T-helper 17 cell (primary cell): ENCODE measurements at places on chromosomes 5 and 9.

GRCh38 chr5:154444556-154445421, 1.0 kb upstream of the SAP30L start:
- DNase-seq, result peak; percentile 10

DNA sequence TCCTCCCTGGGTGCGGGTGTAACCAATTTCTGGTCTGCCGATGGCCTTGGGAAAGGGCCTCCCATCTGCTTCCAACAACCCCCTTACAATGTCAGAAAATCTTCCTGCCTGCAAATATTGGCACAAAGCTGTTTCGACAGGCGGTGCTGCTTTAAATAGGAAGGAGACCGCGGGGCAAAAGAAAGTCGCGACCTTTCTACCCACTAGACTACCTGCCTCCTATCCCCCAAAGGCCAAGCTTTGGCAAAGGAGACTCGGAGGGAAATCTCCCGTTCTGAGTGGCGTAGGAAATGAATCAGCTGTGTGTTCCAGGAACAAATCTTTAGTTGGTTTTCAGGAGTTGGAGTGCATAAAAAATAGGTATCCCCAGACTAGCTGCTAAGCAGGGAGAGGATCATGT, 36.8 kb upstream of the NFIB start:
- no peak for DNase-seq

DNA sequence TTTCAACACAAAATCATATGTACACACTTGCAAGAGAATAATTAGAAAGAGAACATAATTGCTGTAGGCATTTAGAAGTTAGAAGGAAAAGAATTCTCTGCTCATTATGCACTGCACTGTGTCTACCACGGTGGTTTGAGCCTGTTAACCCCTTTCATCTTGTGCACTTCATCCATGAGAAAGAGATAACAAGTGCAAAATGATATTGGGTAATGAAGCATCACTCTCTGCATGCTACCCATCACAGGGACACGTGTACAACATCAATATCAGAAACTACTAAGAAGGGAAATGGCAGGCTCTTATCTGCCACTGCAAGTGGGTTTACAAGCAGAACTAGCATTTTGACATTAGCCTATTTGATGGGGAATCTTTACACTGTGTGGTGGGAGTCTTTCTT, 202.6 kb downstream of the CDH12 start:
- no peak for DNase-seq

DNA sequence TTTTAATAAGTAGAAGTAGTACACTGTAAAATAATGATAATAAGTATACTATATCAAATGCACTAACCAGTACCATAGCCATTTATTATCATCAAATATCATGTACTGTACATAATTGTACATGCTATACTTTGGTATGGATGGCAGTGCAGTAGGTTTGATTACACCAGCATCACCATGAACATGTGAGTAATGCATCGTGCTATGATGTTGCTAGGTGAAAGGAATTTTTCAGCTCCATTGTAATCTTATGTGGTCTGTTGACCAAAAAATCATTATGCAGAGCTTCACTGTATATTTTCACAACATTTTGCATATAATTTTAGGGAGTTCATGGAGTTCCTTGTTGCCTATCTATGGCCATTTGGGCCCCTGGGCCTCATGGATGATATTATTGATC, 72.2 kb upstream of the HMHB1 start:
- DNase-seq, result no peak

DNA sequence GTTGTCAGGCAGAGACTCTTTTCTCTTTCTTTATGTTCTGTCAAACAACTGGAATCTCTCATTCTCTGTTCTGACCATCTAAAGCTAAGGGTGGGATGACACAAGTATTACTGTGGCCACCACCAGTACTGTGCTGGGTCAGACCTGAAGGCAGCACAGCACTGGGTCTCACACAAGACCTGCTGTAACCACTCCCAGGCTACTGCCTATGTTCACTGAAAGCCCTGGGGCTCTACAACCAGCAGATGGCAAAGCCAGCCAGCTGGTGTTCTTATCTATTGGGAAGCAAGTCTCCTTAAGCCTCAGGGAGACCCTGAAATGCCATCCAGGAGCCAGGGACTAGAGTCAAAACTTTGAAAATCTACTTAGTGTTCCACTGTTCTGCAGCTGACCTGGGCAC, 189.5 kb downstream of the SLCO4C1 start:
- no peak for DNase-seq

DNA sequence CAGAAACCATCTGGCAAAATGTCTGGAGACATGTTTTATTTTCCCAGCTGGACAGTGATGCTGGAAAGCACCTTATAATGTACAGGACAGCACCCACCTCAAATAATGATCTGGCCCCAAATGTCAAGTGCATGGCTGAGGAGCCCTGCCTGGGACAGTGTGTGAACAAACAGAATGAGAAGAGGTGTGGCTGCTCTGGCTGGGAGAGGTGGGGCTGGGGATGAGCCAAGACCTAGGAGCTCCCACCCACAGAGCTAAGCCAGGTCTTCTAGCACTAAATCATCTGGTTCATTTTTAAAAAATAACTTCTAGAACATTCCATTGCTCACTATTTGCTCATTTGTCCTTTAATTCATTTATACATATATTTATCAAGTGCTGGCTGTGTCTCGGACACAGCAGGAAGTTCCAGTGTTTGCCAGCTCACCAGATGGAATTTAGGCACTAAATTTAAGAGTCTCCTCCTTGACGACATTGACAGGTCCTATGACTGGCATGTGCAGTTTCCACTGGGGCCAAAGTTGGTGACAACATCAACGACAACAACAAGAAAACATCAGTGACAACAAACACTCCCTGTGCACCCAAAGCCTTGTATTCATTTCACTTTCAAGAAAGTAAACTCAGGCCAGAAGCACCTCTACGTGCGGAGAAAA, 59.1 kb downstream of the GTF3C4 start:
- no peak for DNase-seq

- no peak for DNase-seq
These were observed 32.1 kb upstream of the RICTOR start for GRCh38 chr5:39106322-39106721.

- no peak for DNase-seq
These were observed 54.5 kb upstream of the CTNNA1 start for GRCh38 chr5:138698713-138699112.

GRCh38 chr9:76912636-76913275, 6.8 kb upstream of the PRUNE2 start:
- DNase-seq, result no peak

- DNase-seq, result no peak
These were observed 195.4 kb downstream of the MPDZ start for GRCh38 chr9:13083963-13084528.

GRCh38 chr5:97501965-97502305, 318.9 kb upstream of the RIOK2 start:
- no peak for DNase-seq

- DNase-seq, result no peak
These were observed 179.8 kb downstream of the CNTNAP3 start for GRCh38 chr9:39108145-39108544.

- no peak for DNase-seq
These were observed 46.4 kb upstream of the SLCO6A1 start for GRCh38 chr5:102545175-102545574.

- DNase-seq, result no peak
These were observed 7.7 kb downstream of the LHFPL2 start for GRCh38 chr5:78640662-78641474.

- DNase-seq, result no peak
These were observed 1.0 kb downstream of the ELAVL2 start for GRCh38 chr9:23824830-23825591.

DNA sequence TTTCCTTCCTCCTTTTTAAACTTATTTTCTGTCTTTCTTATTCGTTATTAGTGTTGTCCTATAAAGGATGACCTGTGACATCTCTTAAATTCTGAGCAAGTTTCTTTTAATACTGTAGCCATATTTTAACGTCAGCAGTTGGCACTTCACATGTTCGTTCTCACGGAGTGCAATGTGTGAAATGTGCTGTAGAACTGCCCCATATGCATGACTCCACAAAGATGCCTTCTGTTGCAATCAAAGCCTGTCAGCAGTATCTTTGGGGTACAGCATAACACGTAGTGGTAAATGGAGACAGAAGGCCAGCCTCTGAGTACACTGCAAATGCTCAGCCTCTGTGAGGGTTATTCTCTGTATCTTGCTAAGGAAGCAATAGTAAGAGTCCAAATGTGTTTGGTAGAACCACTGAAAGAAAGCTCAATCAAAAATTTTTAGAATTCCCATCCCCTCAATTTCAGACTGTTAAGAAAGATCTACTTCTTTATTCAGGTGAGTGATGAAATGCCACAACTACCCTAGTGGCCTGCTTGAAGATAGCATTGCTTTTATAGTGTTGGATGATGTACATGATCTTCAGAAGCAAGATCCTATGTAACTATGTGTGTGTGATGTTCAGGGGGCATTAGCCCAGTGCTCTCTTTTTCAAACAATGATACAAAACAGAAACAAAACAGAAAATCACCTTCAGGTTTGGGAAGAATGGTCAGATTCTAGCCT, 277.7 kb downstream of the TMEM167A start:
- DNase-seq, result no peak

GRCh38 chr5:7585807-7586206, 189.9 kb downstream of the ADCY2 start:
- DNase-seq, result no peak

GRCh38 chr9:88947581-88948573, 43.4 kb upstream of the S1PR3 start:
- DNase-seq, result no peak

DNA sequence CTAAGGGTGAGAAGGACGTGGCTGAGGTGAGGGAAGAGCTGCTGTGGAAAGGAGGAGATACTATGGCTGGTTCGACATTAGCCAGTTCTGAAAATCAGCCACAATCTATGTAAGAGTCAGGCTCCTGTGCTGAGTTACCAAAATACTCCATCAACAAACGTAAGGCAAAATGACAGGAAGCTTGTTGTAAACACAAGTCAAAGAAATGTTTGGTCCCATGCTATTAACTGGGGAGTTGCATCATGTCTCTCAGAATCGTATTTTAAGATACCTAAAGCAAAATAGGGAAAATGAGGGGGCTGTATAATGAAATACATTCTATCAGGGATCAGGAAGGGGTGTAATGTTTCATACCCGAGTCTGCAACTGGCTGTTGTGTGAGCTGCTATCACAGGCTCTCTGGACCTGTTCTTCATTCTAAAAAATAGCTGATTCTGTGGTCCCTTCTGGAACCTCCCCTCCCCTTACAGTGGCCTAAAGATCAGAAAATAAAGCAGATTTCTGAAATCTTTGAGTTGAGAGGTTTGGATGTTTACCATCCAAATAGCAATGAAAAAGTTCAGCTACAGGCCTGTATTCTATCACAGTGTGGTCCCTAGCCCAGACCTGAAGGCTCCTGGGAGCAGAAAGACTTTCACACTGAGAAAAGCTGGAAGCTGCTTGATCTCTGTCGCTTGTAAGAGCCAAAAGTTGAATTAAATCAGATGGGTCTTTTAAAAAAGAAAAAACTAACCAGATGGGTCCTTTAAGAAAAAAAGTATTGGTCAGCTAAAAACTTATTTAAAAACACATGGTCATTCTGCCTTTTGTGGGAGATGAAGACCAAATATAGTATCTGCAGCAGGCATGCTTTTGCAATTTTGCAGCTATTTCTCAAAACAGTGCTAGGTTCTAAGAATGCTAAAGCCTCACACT, 97.8 kb upstream of the SMC5 start:
- no peak for DNase-seq

GRCh38 chr5:134577796-134578577, 52.5 kb downstream of the JADE2 start:
- peak; percentile 75 for DNase-seq

GRCh38 chr5:94968507-94969095, 316.3 kb downstream of the MCTP1 start:
- DNase-seq, result no peak

GRCh38 chr9:114229295-114229694, 74.0 kb downstream of the COL27A1 start:
- DNase-seq, result no peak

DNA sequence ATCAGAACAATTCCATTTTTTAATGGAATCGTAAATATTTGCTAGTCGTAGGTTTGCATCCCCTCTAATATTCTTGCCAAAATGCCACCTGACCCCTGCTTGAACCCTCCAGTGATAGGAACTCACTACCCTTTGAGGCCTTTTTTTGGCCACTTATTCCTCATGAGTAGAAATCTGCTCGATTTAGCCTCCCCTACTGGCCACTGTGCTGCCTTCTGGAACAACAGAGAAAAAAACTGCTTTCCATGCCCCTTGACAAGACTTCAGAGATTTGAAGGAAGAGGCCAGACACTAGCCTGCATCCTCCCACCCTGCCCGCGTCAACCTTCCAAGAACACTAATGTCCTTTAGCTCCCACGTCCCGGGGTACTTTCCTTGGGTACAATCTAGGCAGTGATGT, 4.1 kb downstream of the CCDC69 start:
- no peak for DNase-seq

- no peak for DNase-seq
These were observed 181.7 kb upstream of the CD180 start for GRCh38 chr5:67378256-67378655.

DNA sequence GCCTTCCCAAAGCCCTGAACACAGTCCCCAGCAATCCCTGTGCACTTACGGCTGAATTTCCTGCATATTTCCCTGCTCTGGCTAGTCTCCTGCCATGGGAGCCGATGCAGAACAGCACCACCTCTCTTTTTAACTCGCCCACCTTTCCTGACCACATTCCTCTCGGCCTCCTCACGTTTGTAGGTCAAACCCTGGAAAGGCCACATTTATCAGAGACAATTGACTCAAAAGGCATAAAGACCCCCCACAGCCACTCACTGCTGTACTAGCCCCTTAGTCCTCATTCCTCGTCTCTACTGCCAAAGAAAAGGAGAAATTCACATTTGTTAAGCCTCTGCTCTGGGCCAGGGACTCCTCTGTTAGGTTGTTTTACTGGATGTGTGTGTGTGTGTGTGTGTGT, 43.6 kb downstream of the ENC1 start:
- no peak for DNase-seq

GRCh38 chr5:134175921-134176510, 734 bp downstream of the SKP1 start:
- peak; percentile 42 for DNase-seq

DNA sequence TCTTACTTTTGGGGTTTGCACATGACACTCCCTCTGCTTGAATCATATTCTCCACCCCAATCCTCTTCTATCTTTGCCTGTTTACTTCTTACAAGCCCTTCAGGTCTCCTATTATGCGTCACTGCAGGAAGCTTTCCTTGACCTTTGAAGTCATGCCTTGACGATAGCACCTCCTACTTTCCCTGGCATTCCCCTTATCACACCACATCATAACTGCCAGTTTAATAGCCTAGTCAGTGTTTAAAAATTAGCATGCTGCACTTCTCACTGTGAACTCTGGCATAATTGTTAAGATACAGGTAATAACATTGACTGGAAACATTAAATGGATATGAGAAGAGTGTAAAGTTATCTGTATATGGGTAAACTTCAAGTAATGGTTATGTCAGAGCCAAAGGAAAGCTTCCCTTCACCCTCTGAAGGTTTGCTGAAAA, 37.1 kb upstream of the CEP120 start:
- no peak for DNase-seq

- DNase-seq, result no peak
These were observed 24.7 kb downstream of the DNAJA1 start for GRCh38 chr9:33049680-33050361.
